Putamen (tissue), 1 donor: ENCODE measurements at places on chromosomes 2 and 18.
A peak's percentile ranks its signal among the peaks of the same experiment; 100 is the strongest.

GRCh38 chr2:99524056-99524455 is 34.2 kb upstream of the REV1 start:
- DNase-seq, result no peak

GRCh38 chr2:218885981-218886947 is 5.6 kb downstream of the WNT10A start:
- peak; percentile 52 for DNase-seq

GRCh38 chr2:242011516-242011915 is 142.0 kb downstream of the RTP5 start:
- no peak for DNase-seq

DNA sequence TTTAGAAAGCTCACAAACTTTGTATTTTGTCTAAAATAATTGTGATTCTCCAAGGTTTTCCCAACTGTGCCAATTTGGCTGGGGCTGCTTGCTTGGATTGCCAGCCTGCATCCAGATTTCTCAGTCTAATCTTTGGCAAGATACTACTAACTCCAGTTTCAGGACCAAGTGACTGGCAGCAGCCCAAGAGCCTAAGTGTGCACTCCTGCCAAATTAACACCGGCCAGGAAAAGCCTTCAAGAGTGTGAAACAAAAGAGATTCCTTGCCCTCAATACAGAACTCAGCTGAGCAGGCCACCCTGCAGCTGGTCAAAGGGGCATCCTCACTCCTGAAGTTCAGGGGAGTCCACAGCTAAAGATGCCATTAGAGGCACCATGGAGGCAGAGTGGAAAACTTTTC is 589.0 kb upstream of the ACVR2A start:
- DNase-seq, result peak; percentile 35

GRCh38 chr18:9095297-9096006 is 7.0 kb upstream of the NDUFV2 start:
- no peak for DNase-seq

DNA sequence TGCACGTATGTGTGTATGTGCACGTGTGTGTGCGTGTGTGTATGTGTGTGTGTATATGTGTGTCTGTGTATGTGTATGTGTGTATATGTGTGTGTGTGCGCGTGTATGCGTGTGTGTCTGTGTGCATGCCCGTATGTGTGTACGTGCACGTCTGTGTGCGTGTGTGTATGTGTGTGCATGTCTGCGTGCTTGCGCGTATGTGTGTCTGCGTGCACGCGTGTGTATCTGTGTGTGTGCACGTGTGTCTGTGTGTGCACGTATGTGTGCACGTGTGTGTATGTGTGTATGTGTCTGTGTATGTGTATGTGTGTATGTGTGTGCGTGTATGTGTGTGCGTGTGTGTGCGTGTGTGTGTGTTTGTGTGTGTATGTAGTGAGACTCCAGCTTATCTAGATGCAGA is 97.5 kb upstream of the SPATS2L start:
- DNase-seq, result no peak

GRCh38 chr2:31037058-31037457 is 101.2 kb downstream of the GALNT14 start:
- no peak for DNase-seq

DNA sequence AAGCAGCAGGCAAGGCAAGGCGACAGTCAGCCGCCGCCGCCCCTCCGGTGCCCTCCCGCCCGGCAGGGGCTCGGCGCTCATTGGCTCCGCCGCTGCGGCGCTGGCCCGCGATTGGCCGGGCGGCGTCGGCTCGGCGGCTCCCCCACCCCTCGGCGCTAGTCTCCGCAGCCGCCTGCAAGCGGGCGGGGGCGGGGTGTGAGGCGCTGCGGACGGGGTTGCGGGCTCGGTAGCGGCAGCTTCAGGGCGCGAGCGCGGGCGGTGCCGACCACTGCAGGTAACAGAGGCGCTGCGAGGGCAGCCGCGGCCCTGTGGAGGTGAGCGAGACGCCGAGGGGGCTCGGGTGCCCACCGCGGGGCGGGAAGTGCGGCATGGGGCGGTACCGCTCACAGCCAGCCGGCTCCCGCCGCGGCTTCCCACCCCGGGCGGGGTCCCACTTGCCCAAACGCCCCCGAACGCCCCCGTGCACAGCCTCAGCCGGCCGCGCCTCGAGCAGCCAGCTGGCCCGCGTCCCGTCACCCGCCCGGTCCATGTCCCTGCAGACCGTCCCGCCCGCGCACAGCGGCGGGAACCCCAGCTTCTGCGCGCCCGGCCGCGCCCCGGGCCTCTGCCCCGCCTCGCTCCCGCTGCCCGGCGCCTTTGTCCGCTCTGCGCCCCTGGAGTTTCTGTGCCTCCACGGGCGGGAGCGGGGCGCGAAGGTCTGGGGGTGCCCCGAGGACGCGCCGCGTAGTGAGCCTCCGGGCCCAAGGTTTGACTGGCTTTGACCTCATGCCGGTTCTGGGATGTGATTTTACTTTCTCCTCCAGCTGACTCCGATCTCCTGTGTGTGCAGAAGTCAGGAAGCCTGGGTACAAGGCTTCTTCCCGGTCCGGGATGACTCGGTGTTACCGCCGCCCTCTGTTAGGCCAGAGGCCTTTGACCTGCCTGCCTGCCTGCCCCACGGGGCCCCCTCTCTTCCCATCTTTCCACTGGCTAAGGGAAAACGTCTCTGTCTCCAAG is at the start of gene SANBR:
TSS of gene SANBR (plus strand) at position 158 of the 996 bp plus-strand sequence. CDS start 4,480 bp downstream, outside the sequence.
- peak; percentile 92 for DNase-seq

DNA sequence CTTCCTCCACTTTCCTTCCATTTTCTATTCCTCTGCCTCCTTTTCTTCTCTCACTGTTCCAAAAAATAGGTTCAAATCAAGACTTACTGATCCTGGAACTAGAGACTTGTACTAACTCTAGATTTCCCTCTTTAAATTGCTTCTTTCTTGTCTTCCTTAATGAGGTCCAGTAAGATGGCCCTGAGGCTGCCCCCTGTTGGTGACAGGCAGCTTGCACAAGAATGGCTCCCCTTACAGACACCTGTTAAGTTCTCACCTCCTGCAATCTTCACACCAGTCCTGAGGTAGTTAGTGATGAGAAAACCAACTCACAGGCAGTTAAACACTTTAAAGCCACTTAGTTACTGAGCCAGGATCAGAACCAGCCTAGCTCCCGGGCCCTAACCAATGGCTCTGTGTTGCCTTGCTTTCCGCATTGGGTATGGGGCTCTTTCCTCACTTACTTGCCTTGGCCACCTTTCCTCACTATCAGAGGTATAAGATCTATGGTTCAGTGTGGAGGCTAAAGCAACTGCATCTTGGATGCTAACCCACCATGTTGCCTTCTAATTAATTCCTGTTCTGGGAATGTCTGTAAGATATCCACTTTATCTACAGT is 130.6 kb downstream of the AKAIN1 start:
- DNase-seq, result no peak

DNA sequence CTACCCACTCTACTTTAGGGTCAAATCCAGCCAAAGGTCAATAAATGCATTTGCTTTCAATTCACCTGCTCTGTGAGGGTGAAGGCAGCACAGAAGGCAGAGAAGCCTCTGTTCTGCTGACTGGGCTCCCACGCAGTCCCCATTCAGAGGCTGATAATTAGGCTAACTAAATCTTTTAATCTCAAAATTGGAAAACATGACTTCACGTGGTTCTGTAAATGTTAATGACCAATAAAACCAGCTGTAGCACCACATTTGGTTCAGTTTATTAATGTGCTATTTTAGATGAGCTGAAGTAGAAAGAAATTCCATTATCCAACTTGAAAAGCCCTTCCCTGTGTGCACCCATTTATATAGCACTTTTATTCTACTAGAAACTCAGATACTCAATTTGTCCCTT is 310.6 kb downstream of the C1D start:
- no peak for DNase-seq

DNA sequence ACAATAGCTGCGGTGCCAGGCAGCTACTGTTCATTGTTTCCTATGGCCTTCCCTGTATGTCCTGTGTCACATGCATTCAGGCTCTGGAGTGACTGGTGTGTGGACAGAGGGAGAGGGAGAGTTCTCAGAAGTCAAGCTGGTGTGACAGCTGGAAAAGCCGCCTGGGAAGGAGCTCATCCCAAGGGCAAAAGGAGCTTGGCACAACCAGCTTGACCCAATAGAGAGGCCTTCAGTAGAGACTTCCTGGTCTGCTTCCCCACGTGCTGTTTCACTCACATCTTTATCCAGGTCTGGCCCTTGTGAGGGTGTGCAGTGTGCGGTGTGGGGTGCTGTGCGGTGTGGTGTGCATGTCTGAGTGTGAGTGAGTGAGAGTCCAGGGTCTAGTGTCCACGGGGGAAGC is 11.1 kb upstream of the NT5DC4 start:
- no peak for DNase-seq

DNA sequence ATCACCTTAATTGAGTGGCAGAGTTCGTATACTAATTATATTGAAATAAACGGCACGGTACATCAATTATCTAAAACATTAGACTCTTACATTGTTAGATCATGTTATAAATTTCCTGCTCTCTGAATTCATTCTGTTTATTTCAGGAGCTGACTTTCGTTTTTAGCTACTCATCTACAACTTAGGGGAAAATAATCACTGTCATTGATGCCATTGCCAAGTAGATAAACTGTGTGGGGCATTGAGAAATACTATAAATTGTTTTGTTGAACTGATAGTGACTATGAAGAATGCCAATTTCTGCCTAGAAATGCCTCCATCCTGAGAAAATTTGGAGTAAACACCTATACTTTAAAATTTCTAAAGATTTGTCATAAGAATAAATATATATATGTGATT is 17.5 kb downstream of the ABCB11 start:
- DNase-seq, result no peak

DNA sequence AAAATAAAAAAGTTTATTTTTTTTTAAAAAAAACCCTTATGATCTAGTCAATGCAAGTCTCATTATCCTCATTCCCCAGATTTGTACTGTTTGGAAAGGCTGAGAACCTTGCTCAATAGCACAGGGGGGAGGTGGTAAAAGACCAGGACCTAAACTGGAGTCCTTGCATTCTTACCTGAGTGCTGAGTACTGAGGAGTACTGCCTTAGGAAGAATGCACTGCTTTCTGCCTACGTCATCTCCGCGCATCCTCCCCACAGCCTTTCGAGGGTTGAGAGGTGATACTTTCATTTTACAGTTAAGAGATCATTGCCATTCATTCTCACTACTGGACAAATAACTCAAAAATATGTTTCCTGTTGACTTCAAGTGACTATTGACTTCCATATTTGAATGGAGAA is 73.8 kb downstream of the MAP3K20 start:
- DNase-seq, result no peak

DNA sequence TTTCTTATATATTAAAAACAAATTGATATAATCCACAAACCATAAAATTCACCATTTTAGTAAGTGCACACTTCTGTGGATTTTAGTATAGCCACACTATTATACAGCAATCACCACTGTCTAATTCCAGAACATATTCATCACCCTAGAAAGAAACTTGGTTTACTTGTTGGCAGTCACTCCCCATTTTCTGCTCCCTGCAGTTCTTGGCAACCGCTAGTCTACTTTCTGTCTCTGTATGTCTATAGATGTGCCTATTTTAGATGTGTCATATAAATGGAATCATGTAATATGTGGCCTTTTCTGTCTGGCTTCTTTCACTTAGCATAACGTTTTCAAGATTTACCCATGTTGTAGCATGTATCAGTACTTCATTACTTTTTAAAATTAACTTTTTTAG is 5.7 kb downstream of the CKAP2L start:
- no peak for DNase-seq

- no peak for DNase-seq
These were observed 12.2 kb upstream of the KIF3C start for GRCh38 chr2:25994509-25994908.

DNA sequence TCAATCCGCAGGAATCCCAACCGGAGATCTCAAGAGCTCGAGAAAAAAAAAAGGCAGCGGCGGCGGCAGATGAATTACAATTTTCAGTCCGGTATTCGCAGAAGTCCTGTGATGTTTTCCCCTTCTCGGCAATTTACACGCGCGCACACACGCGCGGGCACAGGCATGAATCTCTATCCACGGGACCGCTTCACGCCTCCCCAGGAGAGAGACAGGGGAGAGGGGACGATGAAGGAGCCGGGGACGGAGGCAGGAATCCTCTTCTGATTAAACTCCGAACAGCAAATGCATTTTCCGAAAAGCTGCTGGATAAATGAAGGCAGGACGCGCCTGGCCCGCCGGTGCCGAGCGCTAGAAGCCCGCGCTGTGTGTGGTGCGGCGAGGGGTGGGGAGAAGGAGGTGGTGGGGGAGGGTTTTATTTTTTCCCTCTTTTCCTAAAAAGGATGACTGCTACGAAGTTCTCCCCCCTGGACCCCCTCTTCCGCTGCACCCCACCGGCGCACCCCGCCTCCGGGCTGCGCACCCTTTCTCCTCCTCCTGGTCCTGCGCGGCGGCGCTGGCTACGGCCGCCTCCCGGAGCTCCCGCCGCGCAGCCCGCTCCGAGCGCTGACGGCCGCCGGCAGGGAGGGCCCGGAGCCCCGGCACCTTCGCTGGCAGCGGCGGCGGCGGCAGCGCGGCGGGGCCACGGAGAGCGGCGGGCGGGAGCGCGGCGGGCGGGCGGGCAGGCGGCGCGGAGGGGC is at the start of gene BCL2:
TSS of gene BCL2 (minus strand) at position 387 of the 740 bp plus-strand sequence.
- DNase-seq, result peak; percentile 49

- DNase-seq, result no peak
These were observed 34.9 kb downstream of the SLC38A11 start for GRCh38 chr2:164920430-164920829.

DNA sequence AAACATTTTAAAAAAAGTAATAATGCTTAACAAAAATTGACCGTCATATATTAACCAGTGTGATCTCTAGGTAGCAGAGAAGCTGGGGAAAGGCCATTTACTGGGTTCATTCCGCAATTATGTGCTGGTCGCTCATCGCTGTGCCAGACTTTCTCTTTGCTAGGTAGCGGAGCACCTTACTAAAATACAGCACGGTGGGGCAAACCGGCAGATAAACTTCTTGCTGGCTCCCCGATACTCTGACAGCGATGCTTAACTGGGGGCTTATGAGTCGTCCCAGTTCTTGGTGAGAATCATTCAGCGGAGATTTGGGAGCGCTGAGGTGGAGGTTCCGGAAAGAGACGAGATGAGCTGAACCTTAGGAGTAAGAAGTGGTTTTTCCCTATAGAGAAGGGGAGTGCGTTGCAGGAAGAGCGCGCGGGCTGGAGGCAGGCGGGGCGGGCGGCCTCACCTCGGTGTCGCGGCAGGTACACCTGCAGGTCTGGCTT is 605 bp downstream of the C2orf68 start:
- DNase-seq, result no peak

- DNase-seq, result no peak
These were observed 308.3 kb downstream of the TSN start for GRCh38 chr2:122063716-122064115.

- DNase-seq, result no peak
These were observed 134.8 kb downstream of the RTP5 start for GRCh38 chr2:242004223-242004901.

GRCh38 chr2:20208476-20208859 is 16.5 kb downstream of the SDC1 start:
- no peak for DNase-seq

- no peak for DNase-seq
These were observed 33.1 kb downstream of the CHN1 start for GRCh38 chr2:174971868-174972781.
